Activated T-helper 1 cell treated with anti-CD3 and anti-CD28 coated beads, Interleukin-12 subunit alpha, Interleukin-12 subunit beta, Interleukin-2, Interleukin-4 antibody, amounts not matched to agents 30 ng/mL and 10 ng/mL and 1 ng/mL, durations not matched to agents 14 hours and 24 hours and 36 hours (primary cell): ENCODE measurements at places on chromosomes 13 and 19.

- H3K4me1 ChIP-seq, result peaks cover 11% of the 10 kb centered on the region
- peaks cover 11% of the 10 kb centered on the region for H3K27me3 ChIP-seq
- peaks cover 12% of the 10 kb centered on the region for H3K36me3 ChIP-seq
- H3K4me3 ChIP-seq, result peak overlapping the region; percentile 63
- peak overlapping the region; percentile 67 for H3K27ac ChIP-seq
Measured at GRCh38 chr19:55216461-55217198, 7.3 kb upstream of the PTPRH start.

- H3K4me1 ChIP-seq, result no peaks in the 10 kb centered on the region
- no peak for DNase-seq
- no peak overlapping the region for H3K4me3 ChIP-seq
- H3K36me3 ChIP-seq, result peaks cover 26% of the 10 kb centered on the region
- H3K27ac ChIP-seq, result no peak overlapping the region
Measured at GRCh38 chr13:45004096-45004495, 14.8 kb downstream of the GPALPP1 start.

DNA sequence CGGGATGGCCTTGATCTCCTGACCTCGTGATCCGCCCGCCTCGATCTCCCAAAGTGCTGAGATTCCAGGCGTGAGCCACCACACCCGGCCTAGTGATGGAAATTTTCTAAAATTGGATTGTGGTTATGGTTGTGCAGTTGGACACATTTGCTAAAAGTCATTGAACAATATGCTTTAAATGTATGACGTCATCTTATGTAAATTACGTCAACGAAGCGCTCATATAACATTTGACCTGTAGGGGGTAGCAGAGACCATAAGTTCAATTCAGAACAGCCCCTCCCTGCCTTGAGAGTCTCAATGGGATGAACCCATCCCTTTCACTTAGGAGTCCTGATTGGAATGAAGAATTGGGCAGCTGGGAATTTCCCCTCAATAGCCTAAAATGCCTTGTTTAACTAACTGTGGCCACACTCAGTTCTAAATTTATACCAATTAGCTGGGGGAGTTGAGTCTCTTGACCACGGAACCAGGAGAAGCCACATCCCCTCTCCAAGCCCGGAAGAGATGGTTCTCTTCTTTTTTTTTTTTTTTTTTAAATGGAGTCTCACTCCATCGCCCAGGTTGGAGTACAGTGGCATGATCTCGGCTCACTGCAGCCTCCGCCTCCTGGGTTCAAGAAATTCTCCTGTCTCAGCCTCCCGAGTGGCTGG is 15.2 kb upstream of the TLE6 start:
- no peaks in the 10 kb centered on the region for H3K36me3 ChIP-seq
- peak; percentile 57 for DNase-seq
- no peaks in the 10 kb centered on the region for H3K27me3 ChIP-seq
- H3K27ac ChIP-seq, result no peak overlapping the region
- peaks cover 6% of the 10 kb centered on the region for H3K4me1 ChIP-seq

- H3K4me3 ChIP-seq, result peak overlapping the region; percentile 72
- peaks cover 1% of the 10 kb centered on the region for H3K27me3 ChIP-seq
- no peak for DNase-seq
- H3K27ac ChIP-seq, result peak overlapping the region; percentile 99
- H3K36me3 ChIP-seq, result peaks cover 9% of the 10 kb centered on the region
- H3K4me1 ChIP-seq, result peaks cover 62% of the 10 kb centered on the region
Measured at GRCh38 chr13:42355092-42355485, 83.1 kb downstream of the AKAP11 start.

DNA sequence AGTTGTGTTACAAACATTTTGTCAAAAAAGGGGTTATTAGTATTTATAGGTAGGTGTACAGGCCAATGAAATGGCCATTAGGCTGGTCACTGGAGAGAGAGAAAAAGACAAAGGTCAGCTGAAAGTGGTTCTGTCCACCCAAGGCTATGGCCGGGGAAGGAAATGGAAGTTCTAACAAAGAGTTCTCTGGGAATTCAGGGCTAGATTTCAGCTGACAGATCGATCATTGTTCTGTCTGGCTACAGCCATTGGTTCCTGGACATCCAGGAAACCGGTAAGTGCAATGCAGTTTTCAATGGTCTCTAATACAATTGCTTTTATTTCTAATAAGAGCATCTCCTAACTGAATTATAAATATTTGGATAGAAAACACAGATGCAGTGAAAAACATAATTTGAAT is 42.5 kb downstream of the MBNL2 start:
- H3K27me3 ChIP-seq, result no peaks in the 10 kb centered on the region
- peaks cover 7% of the 10 kb centered on the region for H3K36me3 ChIP-seq
- no peak overlapping the region for H3K27ac ChIP-seq
- peaks cover 38% of the 10 kb centered on the region for H3K4me1 ChIP-seq

DNA sequence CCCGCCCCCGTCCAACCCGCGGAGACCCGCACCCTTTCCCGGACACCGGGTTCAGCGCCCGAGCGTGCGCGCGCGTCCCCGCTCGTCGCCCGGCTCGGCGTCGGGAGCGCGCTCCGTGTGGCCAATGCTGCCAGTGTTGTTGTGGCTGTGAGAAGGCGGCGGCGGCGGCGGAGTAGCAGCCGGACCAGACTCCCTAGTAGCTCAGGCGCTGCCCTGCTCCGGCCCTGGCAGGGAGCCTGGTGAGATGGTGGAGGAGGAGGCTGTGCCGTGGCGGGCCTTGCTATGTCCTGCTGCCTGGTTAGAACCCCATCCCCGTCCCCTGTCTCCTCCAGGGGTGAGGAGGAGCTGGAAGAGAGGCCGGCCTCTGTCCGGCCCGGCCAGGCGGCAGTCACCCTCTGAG is 553.2 kb downstream of the TUBA3C start:
- H3K27ac ChIP-seq, result no peak overlapping the region
- DNase-seq, result no peak
- no peaks in the 10 kb centered on the region for H3K36me3 ChIP-seq
- no peak overlapping the region for H3K4me3 ChIP-seq
- H3K27me3 ChIP-seq, result no peaks in the 10 kb centered on the region

- no peaks in the 10 kb centered on the region for H3K27me3 ChIP-seq
- peaks cover 51% of the 10 kb centered on the region for H3K36me3 ChIP-seq
- no peak for DNase-seq
- peaks cover 36% of the 10 kb centered on the region for H3K4me1 ChIP-seq
Measured at GRCh38 chr19:10551698-10552301, 8.1 kb downstream of the ATG4D start.

DNA sequence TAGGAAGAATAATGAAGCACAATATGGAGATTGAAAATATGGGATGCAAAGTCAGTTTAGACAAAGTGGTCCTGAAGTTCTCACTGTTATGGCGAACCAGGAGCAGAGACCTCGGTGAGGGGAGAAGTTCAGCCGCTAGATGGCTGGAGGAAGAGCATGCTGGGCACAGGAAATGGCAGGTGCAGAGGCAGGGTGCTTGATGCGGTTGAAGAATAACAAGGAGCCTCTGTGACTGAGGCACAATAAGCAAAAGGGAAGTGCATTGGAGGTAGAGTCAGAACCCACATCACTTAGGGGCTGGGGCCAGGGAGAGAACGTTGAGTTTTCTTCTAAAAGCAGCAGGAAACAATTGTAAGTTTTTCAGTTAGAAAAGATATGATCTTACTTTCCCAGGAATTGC is 1725.2 kb downstream of the EFNB2 start:
- DNase-seq, result no peak
- H3K27ac ChIP-seq, result no peak overlapping the region
- no peaks in the 10 kb centered on the region for H3K4me1 ChIP-seq
- H3K36me3 ChIP-seq, result no peaks in the 10 kb centered on the region
- H3K4me3 ChIP-seq, result no peak overlapping the region

- DNase-seq, result no peak
- H3K27ac ChIP-seq, result peak overlapping the region; percentile 89
- no peak overlapping the region for H3K4me3 ChIP-seq
- H3K27me3 ChIP-seq, result no peaks in the 10 kb centered on the region
- H3K4me1 ChIP-seq, result peaks cover 16% of the 10 kb centered on the region
- peaks cover 5% of the 10 kb centered on the region for H3K36me3 ChIP-seq
Measured at GRCh38 chr19:11324748-11325389, 14.6 kb downstream of the RAB3D start.

GRCh38 chr13:99985241-99985874 is 3.8 kb downstream of the ZIC2 start:
- peaks cover 65% of the 10 kb centered on the region for H3K27me3 ChIP-seq
- no peak for DNase-seq
- no peaks in the 10 kb centered on the region for H3K36me3 ChIP-seq
- no peak overlapping the region for H3K27ac ChIP-seq
- peaks cover 10% of the 10 kb centered on the region for H3K4me1 ChIP-seq

- no peak for DNase-seq
- H3K4me1 ChIP-seq, result peaks cover 4% of the 10 kb centered on the region
- no peak overlapping the region for H3K4me3 ChIP-seq
- H3K27me3 ChIP-seq, result peaks cover 16% of the 10 kb centered on the region
- H3K27ac ChIP-seq, result no peak overlapping the region
- no peaks in the 10 kb centered on the region for H3K36me3 ChIP-seq
Measured at GRCh38 chr19:3041761-3042620, 12.9 kb upstream of the TLE2 start.

DNA sequence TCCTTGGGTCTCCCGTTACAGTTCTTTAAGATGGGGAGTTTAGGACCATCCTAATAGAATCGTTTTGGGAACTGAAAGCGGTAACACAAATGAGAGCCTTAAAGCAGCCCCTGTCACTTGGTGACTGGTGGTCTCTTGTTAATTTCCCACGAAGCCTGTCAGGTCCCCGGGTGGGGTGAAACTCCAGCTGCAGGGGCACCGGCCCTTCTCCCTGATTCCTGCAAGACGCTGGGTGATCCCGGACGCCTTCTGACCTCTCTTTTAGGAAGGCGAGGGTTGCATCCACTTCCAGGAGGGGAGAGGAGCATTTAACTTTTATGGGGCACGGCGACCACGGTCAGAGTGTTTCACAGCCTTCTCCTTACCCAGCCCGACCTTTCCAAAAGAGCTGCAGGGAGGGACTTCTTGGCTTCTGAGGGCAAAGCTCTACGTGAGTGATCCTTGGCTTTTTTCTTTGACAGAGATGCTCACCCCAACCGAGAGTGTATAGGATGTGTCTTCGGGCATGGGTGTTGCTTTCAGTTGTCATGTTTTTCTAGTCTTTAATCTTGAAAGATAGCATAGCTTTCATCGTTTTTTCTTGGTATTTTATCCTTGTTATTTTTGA is 688 bp downstream of the ZNF225 start:
- H3K4me1 ChIP-seq, result peaks cover 30% of the 10 kb centered on the region
- no peaks in the 10 kb centered on the region for H3K27me3 ChIP-seq
- H3K27ac ChIP-seq, result peak overlapping the region; percentile 61
- no peak for DNase-seq
- peaks cover 27% of the 10 kb centered on the region for H3K36me3 ChIP-seq
- H3K4me3 ChIP-seq, result peak overlapping the region; percentile 100

- peak overlapping the region; percentile 94 for H3K27ac ChIP-seq
- peaks cover 56% of the 10 kb centered on the region for H3K4me1 ChIP-seq
- DNase-seq, result no peak
- peaks cover 41% of the 10 kb centered on the region for H3K27me3 ChIP-seq
- peaks cover 9% of the 10 kb centered on the region for H3K36me3 ChIP-seq
- peak overlapping the region; percentile 83 for H3K4me3 ChIP-seq
Measured at GRCh38 chr13:50130123-50130946, 115.1 kb downstream of the KCNRG start.

- H3K4me1 ChIP-seq, result no peaks in the 10 kb centered on the region
- H3K4me3 ChIP-seq, result no peak overlapping the region
- H3K27ac ChIP-seq, result no peak overlapping the region
- DNase-seq, result no peak
- no peaks in the 10 kb centered on the region for H3K27me3 ChIP-seq
- H3K36me3 ChIP-seq, result no peaks in the 10 kb centered on the region
Measured at GRCh38 chr13:79898996-79899395, 418.0 kb downstream of the NDFIP2 start.

DNA sequence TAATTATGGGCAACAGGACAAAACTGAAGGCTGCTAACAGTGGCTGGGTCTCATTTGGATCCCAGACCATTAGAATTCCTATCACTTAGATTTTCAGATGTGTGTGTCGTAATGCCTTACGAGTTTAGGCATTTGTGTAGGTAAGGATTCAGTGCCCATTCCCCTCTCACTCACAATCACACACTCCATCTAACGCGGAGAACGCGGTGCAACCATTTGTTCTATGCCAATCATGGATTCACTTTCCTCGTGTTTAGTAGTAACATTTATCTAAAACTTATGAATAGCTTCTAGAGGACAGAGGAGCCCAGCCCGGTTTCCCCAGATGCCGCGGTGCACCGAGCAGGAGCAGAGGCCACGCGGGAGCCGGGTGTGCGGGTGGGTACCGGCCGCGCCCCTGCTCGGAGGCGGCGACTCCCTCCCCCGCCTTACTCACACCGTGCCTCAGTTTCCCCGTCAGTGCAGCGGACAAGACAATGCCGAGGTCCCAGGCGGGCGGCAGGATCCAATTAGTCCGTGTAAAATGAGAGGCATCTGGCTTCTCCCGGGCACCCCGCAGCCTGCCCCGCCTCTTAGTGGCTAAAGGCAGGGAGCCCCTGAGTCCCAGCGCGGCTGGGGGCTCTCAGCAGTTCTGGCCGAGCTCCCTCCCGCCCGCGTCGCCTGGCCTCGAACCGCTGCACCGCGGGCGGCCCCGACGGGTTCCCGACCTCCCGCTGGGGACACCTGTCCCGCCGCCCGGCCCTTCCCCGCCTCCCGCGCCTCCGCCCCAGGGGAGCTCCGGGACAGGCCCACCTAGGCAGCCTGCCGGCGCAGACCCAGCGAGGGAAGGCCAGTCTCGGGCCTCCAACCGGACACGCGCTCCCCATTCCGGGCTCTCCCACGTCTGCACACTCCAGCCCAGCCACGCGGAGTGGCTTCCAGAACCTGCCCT is 5.9 kb upstream of the C1QTNF9B start:
- no peak overlapping the region for H3K4me3 ChIP-seq
- H3K4me1 ChIP-seq, result peaks cover 10% of the 10 kb centered on the region
- no peaks in the 10 kb centered on the region for H3K36me3 ChIP-seq
- H3K27me3 ChIP-seq, result peaks cover 48% of the 10 kb centered on the region
- H3K27ac ChIP-seq, result no peak overlapping the region

DNA sequence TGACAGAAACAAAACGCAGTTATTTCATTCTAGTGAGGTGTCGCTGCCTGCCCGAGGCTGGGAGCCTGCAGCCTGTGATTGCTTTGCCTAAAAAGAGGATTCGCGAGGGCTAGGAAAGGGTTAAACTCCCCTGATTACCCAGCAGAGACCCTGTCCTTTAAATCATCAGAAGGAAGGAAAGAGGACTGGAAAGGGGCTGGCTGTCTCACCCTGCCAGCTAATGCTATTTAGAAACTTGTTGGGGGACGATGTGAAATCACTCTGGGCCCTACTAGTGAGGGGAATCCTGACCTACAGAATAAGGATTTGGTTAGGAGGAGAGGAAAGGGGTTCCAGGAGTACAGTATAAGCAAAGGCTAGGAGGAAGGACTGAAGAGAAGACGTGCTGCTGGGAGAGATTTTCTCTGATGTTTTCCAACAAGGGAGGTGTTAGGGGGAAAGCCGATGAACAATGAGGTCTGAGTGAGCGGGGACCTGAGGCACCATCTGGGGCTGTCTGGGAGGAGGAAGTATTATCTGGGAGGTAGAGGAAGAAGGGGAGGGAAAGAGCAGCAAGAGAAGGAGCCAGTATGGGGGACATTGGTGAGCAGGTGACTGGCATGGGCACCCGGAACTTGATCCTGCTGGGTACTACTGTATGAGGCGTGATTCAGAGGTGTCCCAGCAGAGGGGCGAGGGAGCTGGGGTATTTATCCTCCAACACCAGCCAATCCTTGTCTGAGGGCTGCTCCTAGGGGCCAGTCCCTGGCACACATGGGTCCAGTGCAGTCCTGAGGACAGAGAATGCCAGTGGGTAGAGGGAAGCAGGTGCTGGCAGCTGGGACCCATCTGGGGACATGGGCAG is 55.7 kb upstream of the PTPRS start:
- no peak overlapping the region for H3K27ac ChIP-seq
- no peak overlapping the region for H3K4me3 ChIP-seq
- H3K36me3 ChIP-seq, result no peaks in the 10 kb centered on the region
- H3K27me3 ChIP-seq, result peaks cover 7% of the 10 kb centered on the region
- no peak for DNase-seq
